Stimulated activated CD8-positive, alpha-beta memory T cell treated with anti-CD3 and anti-CD28 coated beads, Interleukin-7, amount 100 ng/mL, for 1 hour (primary cell): ENCODE measurements at places on chromosomes 2 and 18.

GRCh38 chr2:106868275-106868674 is 17.7 kb downstream of the ST6GAL2 start:
- DNase-seq, result no peak

GRCh38 chr2:2806711-2807110 is 475.6 kb upstream of the MYT1L start:
- DNase-seq, result no peak

GRCh38 chr2:235845245-235845644 is 322.9 kb downstream of the GBX2 start:
- DNase-seq, result no peak

- DNase-seq, result no peak
These were observed 2114.1 kb upstream of the PIK3C3 start for GRCh38 chr18:39840856-39841481.
